ENCODE measurements at places on chromosomes 1 and 21. TPM values are rescaled to one million over a fixed set of nuclear protein-coding genes. Genes with fewer than 3 reads are reported as not detected.

S100A16 gene
- 38.8 TPM for total RNA-seq

OR2L13 gene
- total RNA-seq = not detected

DNA sequence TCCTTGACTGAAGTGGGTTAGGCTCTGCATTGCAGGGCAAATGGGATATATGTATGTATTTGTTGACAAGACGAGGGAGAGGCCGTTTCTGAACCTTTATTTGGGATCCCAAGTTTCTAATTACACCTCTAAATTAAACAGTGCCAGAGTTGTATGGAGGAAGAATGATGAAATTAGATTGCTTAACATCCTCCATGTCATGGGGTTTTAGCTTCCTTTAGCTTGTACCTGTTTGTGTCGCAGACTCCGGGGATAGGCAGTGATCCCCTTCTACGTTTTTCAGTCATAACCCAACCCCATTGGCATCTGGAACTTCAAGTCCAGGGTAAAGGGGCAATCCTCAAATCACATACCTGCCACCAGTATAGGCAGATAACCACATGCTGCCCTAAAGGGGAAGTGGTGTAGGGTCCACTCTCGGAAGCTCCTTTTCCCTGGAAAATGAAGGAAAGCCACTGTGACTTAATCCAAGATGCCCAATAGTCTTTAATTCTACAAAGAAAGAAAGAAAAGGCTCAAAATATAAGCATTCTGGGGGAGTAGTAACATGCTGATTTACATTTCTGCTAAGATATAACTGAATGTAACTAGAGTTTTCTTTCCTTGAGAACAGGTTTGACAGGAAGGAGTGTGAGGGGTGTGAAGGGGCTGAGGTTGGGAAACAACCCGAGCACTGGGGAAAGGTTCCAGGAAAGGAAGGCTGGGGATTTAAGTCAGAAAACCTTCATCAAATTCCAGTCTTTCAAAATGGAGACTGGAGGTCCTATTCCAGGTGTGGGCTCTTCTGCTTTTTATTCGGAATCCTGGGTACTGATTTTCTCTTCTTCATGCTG lies 77.6 kb downstream of the RGL1 start:
- DNase-seq = no peak

DNA sequence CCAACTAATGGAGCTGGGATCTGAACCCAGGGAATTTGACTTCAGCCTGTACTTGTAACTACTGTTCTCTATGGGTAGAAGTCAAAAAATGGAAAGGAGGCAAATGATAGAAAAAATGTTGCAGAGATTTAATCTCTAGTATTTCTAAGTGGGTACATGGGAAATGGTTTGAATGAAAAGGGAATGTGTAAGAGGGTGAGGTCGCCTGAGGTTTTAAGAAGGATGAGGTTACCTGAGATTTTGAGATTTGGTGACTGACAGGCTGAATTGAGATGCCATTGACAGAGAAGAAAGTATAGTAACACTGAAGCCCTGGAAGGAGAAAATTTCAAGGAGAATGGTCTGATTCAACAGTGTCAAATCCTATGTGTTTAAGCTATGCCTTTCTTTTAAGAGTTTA lies 5.5 kb downstream of the CAMSAP2 start:
- DNase-seq = no peak

- no peak for DNase-seq
Measured at GRCh38 chr1:231899713-231900435, 273.3 kb downstream of the DISC1 start.

DNA sequence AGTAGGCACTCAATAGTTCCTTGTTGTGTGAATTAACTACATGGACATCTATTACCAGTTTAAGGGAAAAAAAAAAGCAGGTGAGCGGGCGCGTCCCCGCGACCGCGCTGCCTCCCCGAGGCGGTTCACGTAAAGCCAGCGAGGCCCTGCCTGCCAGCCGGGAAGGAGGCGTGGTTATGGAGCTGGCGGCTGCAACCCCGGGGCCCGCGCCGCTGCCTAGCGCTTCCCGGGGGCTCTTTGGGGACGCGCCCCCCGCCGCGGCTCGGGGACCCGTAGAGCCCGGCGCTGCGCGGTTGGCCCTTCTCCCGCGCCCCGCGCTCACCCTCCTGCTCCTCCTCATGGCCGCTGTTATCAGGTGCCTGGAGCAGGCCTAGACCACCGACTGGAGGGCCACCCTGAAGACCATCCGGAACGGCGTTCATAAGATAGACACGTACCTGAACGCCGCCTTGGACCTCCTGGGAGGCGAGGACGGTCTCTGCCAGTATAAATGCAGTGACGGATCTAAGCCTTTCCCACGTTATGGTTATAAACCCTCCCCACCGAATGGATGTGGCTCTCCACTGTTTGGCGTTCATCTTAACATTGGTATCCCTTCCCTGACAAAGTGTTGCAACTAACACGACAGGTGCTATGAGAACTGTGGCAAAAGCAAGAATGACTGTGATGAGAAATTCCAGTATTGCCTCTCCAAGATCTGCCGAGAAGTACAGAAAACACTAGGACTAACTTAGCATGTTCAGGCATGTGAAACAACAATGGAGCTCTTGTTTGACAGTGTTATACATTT lies 2.6 kb upstream of the CC2D1B start:
- DNase-seq = peak; percentile 31

DNA sequence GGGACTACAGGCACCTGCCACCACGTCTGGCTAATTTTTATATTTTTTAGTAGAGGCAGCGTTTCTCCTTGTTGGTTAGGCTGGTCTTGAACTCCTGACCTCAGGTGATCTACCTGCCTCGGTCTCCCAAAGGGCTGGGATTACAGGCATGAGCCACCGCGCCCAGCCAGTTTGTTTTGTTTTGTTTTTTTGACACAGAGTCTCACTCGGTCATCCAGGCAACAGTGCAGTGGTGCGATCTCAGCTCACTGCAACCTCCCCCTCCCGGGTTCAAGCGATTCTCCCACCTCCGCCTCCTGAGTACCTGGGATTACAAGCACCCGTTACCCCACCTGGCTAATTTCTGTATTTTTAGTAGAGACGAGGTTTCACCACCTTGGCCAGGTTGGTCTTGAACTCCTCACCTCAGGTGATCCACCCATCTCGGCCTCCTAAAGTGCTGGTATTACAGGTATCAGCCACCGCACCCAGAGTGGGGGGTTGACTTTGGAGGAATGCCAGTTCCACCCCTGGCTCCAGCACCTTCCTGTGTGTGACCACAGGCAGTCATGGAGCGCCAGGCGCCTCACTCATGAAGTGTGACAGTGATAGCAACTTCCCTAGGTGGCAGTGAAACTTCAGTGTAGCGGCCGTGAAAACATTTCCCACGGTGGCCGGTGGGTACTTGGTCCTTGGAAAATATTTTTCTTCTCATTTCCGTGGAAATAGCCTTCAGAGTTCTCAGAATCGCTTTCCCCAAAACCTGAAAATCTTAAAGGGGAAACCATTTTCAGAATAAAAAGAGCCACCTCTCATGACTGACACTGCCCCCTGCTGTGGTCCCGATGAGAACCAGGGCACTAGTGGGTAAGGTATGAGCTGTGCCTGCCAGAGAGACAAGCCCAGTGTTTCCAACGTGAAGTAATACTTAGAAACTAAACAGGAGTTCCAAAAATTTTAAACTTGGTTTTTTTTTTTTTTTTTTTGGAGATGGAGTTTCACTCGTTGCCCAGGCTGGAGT lies 48.6 kb downstream of the WDR4 start:
- DNase-seq = no peak
